Lower leg skin (tissue), 4 donors: ENCODE measurements at places on chromosomes 12 and 14.

- DNase-seq, result no peak
These were observed 104.9 kb downstream of the ZC3H14 start for GRCh38 chr14:88667555-88668273.

DNA sequence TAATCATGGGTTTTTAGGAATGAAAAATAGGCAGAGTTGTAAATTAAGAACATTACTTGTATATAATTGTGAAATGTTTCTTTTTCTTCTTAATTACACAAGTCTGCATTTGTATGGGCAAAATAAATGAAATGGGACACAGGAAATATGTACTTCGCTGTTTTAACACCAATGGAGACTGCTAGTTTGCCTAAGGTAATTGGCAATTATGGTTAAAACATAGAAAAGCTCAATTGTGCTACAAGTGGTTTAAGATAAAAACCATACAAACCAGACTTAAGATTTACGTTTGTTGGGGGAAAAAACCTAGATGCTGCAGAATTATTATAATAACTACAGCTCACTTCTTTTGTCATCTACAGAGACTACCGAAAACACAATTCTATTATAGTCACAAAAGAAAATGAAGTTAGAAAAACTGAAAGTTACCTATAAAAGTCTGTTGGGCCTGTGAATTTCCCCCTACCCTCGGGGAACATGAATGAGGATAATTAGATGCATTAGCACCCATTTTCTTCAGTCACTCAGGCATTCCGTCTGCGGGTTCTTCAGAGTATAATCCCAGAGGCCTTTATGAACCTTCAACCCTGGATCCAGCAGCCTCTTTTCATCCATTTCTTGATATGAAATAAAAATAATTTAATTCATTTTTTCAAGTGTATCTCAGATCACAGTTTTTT lies 37.2 kb downstream of the BTBD7 start:
- no peak for DNase-seq

GRCh38 chr12:108853981-108854446 lies 3.4 kb downstream of the SSH1 start:
- DNase-seq, result no peak

DNA sequence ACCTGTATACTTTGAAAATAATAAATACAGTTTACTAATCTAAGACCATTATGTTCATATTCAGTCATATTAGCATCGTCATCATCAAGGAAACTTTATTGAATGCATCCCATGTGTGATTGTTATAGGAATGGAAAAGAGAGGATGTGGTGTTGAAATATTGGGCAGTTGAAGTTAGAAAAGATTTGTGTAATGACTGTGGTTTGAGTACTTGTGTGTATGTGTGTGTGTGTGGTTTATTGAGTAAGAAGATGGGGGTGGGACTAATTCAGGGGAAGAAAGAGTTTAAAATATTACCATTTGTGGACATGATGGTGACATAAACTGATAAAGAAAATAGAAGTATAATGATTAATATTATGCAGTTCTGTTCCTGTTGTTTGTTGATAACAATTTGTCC lies 238.7 kb upstream of the SEL1L start:
- no peak for DNase-seq

DNA sequence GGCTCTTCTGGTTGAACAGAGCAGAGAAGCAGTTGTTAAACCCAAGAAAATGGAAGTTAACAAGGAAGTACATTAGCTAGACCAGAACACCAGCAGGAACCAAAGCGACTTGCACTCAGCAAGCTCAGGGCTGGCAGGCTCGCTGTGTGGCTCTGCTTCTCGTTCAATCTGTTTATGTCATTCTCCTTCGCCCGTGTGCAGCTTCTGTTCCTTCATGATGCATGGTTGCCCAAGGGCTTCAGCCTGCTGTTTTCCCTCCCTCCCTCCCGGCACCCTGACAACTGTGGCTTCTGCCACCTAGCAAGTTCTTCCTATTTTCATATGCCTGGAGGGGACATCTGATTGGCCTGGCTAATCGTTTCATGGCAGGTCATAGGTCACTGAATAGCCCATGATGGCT lies 25.3 kb downstream of the PIGH start:
- DNase-seq, result no peak

DNA sequence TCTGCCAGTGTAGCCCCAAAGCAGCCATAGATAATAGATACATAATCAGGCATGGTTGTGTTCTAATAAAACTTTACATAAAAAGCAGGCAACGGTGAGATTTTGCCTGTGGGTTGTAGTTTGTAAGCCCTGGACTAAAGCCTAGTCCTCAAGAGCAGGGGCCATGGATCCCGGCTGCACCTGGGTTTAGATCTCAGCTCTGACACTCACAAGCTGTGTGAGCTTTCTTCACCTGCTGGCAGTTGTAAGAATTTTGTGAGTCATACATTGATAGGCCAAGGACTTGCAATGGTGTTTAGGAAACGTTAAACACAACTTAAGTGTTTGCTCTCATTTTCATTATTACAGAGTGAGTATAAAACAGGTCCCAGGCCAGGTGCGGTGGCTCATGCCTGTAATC lies 395.8 kb upstream of the TBX3 start:
- DNase-seq, result no peak

DNA sequence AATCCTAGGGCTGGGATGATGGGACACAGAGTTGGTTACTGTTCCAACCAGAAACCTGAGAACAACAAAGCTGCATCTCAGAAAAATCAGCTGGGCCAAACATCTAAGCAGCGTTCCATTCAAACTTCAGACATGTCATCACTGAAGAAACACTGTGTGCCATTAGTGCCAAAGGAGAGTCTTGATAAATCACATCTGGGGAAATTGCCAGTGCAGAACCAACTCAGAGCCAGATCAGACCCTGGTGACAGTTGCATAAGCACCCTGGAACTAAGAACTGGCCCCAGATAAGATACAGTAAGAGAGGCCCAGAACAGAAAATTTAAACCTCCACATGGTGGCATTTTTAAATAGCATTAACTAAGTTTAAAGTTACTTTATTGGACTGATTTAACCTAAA lies 482.8 kb downstream of the PRKD1 start:
- no peak for DNase-seq
